ENCODE measurements at places on chromosomes 3 and 15. TPM values are rescaled to one million over a fixed set of nuclear protein-coding genes. Genes with fewer than 3 reads are reported as not detected.

MST1R gene
- total RNA-seq = 1.8 TPM

ZNF80 gene
- total RNA-seq = not detected

PP2D1 gene
- not detected for total RNA-seq

SCAMP5 gene
- 34.9 TPM for total RNA-seq

AGBL1 gene
- 3.7 TPM for total RNA-seq

IMPG2 gene
- total RNA-seq = 221 TPM

C2CD4A gene
- total RNA-seq = not detected

GOLGA8T gene
- total RNA-seq = not detected

TIMP4 gene
- total RNA-seq = 3.1 TPM

PLXND1 gene
- 114 TPM for total RNA-seq

CDCP1 gene
- 2.2 TPM for total RNA-seq

CLDN16 gene
- 0.16 TPM for total RNA-seq

SENP2 gene
- 55.0 TPM for total RNA-seq

MUC20 gene
- 15.7 TPM for total RNA-seq

Measured in camera-type eye (tissue), 1 donor.